ENCODE measurements at places on chromosomes 16 and 17.

DNA sequence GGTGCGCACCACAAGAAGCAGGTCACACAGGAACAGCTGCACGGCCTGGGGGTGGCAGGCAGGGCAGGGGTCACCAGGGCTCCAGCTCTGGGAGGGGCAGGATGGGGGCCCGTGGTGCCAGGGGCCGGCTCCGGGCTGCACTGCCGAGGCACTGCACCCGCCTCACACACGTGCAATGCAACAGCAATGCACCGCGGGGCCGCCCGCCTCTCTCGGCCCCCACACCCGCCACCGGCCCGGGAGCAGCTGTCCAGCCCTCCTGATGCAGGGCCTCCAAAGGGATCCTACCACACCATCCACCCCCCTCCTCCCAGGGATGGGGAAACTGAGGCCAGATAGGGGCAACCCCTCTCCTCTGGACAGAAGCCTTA lies 23.1 kb downstream of the SREBF1 start:
- no peak for DNase-seq

GRCh38 chr17:33241390-33241789 lies 51.7 kb downstream of the ASIC2 start:
- no peak for DNase-seq

DNA sequence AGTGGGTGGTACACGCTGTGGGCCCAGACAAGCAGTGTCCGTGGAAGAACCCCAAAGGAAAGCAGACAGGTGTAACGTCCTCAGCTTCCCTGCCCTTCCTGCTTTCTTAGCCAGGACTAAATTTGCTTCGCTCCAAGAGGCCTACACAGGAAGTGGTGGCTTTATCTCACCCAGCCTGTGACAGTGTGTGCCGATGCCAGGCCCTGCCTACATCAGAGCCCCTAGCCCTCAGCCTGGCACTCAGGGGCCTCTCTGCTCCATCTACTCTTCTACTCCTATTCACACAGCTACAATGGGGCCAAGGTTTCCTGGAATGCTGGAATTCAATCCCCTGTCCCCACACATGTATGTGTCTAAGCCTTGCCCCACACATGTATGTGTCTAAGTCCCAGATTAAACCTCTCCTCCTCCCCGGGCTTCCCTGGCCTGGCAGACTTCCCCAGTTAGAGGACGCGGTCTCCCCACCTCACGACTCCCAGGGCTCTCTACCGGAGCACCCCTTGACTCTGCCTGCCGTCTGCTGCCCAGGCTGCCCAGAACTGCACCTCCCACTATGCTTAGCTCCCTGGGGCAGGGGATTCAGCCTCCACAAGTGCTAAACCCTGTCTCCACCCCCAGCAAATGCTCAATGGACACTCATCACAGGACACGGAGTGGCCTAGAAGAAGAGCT lies 8.2 kb downstream of the PGAP3 start:
- DNase-seq = no peak

GRCh38 chr17:12421077-12421476 lies 244.6 kb upstream of the MYOCD start:
- no peak for DNase-seq

DNA sequence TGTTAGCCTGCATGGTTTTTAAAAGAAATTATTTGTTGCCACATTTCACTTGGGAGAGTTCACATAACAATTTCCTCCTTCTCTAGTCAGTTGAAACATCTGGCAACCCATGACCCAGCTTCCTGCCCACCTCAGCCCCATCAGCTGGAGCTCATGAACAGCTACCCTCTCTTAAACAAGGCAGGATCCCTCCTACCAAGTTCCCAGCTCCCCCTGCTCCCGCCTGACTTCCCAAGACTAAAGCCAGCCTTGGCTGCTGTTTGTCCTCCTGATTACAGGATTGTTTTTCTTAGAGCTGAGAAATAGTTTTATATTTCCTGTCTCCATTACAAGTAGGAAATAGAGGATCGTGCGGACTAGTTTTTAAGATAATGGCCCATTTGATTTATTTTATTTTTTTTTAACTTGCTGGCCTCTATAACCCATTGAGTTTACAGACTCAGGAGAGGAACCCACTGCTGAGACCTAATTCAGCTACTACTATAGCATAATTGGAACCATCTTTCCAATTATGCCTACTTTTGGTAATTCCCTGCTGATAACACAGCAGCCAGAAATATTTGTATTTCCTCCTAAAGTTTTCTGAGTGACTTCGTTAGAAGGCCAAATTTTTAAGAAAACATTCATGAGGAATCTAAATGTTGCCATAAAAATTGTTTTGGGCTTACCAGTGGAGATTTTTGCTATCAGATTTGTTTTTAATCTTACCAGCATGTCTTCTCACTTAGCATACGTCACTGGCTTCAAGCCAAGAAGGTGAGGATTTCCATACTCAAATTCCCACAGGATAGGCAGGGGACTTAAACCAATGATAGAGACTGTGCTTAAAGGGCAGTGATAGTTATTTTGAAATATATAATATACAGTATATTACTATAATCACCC lies 90.0 kb downstream of the ELAC2 start:
- DNase-seq = no peak

DNA sequence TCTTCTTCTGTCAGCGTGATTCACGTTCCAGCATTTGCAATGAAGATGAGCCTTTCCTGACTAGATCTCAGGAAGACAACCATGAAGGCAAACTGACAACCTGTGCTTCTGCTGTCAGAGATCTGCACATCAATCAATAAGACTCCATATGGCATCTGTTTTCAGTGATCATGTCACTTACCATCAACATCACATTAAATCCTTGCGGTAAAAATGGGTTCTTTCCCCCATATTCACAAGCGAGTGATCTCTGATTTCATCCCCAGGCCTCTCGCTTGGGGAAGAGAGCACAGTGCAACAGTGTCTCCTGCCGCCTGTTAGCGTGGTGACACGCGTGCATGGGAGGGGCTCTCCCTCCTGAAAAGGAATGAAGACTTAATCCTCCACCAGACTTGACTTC lies 11.1 kb downstream of the NACA2 start:
- DNase-seq = no peak

DNA sequence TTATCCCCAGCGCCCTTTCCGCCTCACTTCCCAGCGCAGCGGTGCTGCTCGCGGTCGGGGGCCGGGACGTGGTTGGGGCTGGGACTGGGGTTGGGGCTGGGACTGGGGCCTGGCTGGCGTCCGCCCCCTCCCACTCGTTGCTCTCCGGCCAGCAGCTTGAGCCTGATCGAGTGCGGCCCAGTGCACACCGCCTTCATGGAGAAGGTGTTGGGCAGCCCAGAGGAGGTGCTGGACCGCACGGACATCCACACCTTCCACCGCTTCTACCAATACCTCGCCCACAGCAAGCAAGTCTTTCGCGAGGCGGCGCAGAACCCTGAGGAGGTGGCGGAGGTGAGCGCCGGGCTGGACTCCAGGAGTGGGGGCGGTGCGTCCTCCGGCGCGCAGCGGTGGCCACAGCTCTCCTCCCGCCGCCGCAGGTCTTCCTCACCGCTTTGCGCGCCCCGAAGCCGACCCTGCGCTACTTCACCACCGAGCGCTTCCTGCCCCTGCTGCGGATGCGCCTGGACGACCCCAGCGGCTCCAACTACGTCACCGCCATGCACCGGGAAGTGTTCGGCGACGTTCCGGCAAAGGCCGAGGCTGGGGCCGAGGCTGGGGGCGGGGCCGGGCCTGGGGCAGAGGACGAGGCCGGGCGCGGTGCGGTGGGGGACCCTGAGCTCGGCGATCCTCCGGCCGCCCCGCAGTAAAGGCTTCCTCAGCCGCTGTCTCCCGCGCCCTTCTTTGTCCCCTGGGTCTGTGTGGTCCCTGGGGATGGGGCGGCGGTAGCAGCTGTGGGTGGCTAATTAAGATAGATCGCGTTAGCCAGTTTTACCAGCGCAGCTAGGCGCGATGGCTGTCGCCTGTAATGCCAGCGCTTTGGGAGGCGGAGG lies 1.8 kb downstream of the HSD17B1 start:
- peak; percentile 58 for DNase-seq

DNA sequence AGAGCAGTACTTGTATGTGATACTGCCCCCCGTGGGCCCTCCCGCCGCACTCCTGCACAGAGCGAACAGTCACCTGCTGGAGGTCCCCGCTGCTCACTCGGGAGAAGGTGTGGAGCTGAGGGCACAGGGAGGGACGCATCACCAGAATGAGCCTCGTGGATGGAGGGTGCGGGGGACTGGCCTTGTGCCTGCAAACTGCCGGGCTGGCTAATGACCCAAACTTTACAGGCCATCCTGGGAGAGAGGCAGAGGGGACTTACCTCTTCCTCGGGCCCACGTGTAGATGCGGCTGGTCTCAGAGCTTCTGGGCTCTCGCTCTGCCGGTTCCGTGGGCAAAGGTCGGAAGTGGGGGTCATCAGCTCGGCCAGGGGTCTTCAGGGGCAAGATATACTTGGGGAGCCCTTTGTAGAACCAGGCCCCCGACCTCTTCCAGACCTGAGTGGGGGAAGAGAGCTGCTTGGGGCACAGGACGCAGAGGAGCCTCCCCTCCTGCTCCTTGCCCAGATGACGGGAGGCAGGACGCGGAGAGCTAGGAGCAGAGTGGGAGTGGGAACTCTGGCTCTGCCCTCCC lies 65.5 kb upstream of the DOC2B start:
- DNase-seq = no peak

DNA sequence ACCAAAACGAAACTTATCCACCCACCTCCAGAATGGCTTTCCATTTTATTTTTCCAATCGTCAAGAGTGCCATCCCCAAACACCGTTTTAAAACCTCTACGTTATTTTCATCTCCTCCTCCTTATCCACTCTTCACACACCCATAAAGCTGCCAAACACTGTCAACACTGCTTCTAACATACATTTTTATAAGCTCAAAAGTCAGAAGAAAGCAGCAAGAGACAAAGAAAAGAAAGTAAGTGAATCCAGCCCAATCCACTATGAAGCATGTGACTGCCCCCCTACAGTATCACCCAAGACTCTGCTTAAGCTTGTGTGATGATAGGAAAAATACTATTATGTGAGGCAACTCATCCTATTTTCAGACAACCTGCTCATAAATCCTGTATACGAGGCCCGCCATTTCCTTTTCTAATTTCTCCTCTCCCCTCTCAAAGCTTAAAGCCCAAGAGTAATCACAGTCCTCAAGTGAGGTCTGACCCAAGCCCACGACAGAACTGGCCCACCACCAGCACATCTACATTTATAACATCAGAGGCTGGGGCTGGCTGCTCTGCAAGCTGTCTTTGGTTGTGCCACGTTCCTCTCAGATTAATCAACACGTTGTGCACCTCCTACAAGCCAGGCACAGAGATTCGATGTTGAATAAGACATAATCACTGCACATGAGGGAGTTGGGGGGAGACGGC lies 16.3 kb downstream of the USP31 start:
- DNase-seq = no peak

DNA sequence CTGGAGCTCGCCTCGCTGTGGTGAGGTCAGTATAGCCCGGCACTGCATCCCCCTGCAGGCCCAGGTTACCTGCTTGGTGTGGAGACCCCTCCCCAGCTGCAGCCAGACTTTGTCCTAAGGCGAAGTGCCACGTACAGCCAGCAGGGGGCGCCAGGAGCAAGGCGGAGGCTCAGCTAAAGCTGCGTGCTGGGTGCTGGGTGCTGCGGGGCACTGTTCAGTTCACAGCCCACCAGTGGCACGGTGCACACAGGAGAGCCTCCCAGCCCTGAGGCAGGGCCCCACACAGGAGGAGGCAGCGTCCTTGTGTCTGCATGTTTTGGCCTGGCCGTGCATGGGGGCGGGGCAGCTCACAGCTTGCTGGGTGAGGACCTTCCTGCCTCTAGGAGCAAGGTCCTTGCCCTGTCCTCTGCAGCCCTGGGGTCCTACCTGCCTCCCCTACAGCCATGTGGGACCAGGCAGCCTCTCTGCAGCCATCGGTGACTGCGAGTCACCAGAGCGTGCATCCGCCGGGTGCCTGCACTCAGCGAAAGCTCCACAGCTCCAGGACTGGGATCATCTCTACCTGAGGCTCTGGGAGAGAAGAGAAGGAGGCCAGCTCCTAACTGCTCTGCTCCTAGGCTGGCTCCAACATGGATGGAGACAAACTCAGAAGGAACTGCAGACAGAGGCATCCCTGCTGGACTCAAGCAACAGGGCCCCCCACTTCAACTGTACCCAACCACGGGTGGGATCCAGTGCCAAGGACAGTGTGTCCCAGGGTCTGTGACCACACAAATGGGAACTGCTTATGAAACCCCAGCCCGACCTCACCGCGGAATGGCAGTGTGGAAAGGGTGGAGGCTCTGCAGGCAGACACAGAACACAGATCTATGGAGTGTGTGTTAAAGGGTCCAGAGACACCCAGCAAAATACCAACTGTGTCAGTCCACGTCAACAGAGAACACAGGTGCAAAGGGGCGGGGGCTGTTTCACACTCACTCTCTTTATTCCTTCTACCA lies 19.0 kb downstream of the SLC7A5 start:
- peak; percentile 61 for DNase-seq

DNA sequence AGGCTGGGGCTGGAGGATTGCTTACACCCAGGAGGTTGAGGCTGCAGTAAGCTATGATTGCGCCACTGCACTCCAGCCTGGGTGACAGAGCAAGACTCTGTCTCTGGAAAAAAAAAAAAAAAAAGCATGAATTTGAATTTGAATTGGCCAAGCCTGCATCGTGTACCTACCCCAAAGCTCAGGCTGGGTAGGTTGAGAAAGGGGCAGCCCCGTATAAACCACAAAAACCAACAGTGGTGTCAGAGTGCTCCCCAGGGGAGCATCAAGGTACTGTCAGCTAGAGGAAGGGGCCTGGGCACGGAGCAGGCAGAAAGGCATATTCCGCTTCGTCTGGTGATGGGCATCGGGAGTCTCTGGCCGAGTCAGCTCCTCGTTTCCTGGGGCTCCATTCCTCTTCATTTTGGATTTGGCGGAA lies 40.9 kb downstream of the RAP1GAP2 start:
- DNase-seq = peak; percentile 19

DNA sequence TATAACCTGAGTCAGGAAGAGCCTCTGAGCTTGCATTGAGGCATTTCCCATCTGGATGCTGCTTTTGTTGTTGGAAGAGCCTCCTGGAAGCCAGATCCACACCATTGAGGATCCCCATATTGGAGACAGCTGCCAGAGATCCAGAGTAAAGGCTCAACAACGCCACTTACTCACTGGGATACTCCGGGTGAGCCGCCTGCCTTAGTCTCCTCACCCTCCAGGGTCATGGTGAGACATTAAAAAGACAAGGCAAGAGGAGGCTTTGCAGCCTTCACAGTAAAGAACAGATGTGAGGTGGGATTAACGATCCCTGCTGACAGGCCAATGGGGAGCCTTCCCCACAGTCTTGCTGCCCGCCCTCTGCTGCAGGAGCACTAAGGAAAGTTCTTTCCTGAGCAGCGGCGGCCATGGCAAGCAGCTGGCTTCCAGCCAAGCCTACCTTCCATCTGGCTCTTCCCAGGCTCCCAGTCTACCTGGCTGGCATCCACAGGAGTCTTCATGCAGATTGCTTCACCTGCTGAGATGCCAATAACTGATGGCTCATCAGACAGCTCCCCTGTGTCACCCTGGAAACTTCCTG lies 198.5 kb downstream of the CYLD start:
- no peak for DNase-seq

- no peak for DNase-seq
Measured at GRCh38 chr16:28592979-28593553, 3.8 kb downstream of the SULT1A2 start.

DNA sequence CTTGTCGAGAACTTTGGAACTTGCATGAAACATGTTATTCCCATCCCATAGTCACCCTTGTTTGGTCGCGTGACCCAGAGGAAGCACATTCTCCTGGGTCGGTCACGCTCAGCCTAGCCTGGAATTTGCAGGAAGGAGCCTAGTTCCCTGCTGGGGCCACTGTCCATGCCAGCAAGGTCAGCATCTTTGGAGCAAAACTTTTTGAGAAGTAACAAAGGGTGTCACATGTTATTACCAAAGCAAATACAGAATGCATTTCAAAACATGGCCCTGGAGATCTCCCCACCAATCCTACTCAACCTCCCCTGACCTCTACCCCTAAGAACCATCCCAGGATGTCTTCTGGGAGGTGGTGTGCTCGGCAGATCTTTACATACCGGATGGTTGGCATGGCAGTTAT lies 26.2 kb upstream of the IRF8 start:
- no peak for DNase-seq

Data from activated T-helper 9 cell treated with anti-CD3 and anti-CD28 coated beads, Interleukin-2, amount 50 U/mL, for 16 hours (primary cell).